ENCODE measurements at places on chromosomes 2 and 18. TPM values are rescaled to one million over a fixed set of nuclear protein-coding genes. Genes with fewer than 3 reads are reported as not detected.

UNC50 gene
- total RNA-seq: 49.4 TPM

DSG1 gene
- total RNA-seq: 28.3 TPM

GREB1 gene
- total RNA-seq: 1.7 TPM

CD8B2 gene
- total RNA-seq: not detected

CAPN14 gene
- total RNA-seq: 124 TPM

PAX8 gene
- 7.6 TPM for total RNA-seq

PRKRA gene
- 58.6 TPM for total RNA-seq

CCBE1 gene
- 0.34 TPM for total RNA-seq

DNA sequence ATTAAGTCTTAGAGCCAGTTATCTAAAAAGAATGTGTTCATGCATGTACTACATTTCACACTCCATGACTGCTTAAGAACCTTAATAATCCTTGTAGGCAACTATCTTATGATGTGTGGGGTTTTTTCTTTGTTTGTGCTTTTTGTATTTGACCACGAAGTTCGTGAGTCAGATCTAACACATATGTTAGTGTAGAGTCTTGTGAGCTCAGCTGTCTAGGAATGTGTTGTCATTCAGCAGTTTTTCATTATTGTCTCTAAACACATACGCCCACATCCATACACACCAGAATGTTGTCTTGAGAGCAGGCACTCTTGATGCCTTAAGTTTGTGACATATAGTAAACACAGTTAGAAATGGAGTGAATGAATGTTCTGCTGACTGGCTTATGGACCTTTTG is 38.4 kb downstream of the CAB39 start:
- DNase-seq: no peak

DNA sequence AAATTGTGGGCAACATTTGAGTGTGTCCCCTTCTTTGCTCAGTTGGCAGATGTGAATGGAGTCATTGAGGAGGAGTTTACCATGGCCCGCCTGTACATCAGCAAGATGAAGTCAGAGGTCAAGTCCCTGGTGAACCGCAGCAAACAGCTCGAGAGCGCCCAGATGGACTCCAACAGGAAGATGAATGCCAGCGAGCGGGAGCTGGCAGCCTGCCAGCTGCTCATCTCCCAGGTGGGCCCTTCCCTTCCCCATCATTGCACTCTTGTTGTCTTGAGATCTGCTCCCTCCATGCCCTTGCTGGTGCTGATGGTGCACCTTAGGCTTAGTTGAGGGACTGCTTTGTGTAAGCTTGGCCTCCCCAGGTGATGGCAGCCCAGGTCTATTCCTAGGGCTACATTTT is 47.5 kb upstream of the LYPD6B start:
- no peak for DNase-seq

DNA sequence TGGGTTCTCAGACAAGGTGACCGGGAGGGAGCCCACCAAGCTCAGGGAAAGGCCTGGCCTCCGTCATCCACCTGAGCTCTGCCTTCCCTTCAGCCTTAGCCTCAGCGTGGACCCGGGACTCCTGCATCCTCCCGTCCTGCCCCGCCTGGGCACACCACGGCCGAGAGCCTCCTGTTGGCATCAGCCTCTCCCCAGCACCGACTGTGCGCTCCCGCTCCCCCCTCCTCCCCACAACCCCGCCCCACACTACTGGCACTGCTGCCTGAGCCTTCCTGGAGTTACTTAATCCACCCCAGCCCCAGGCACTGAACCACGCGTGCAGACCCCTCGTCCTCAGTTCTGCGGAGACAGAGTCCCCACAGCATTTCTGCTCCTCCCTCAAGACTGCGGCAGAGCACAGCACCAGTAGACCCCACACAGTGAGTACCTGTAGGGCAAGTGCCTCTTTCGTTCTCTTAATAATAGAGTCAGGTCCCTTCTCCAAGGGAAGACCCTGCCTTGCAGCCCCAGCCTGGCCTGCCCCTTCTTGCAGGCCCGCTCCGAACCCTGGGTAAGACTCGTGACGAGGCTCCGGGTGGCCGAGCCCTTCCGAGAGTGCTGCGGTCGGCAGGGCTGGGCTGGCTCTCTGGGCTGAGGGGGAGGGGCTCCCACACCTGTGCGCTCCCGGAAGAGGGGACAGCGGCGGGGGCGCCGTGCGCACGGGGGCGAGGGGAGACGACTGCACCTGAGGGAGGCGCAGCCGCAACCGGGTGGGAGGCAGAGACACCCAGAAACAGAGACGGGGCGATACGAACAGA is at the start of gene AMER3:
TSS of gene AMER3 (plus strand) at position 285 of the 797 bp plus-strand sequence. CDS start 6,533 bp downstream, outside the sequence.
- no peak for DNase-seq

DNA sequence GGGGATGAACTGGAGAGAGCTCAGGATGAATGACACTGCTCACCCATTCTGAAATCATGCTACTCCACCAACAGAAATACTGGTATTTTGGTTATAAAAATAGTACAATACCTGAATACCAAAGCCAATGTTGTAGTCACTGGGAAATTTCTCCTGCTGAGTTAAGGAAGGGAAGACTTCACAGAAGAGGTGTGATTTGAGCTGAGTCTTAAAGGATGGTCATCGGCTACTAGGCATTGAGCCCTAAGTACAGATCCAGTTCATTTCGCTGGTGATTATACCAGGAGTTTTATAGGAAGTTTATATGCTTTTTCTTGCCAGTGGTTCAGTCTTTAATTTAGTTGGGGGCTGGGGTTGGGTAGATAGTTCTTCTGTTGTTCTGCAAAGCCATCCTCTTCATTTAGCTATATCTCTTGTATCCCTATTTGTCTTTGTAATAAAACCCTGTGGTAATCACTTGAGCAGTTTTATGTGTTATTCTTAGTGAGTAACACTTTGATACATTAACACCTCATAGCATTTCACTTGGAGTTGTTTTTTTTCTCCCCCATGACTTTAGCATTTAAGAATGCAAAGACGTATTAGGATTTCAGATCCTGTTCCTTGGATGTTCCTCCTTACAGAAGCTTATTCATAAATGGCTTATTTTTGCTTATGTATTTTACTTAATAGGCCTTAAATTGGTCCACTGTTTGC is 239.9 kb upstream of the FOSL2 start:
- no peak for DNase-seq

DNA sequence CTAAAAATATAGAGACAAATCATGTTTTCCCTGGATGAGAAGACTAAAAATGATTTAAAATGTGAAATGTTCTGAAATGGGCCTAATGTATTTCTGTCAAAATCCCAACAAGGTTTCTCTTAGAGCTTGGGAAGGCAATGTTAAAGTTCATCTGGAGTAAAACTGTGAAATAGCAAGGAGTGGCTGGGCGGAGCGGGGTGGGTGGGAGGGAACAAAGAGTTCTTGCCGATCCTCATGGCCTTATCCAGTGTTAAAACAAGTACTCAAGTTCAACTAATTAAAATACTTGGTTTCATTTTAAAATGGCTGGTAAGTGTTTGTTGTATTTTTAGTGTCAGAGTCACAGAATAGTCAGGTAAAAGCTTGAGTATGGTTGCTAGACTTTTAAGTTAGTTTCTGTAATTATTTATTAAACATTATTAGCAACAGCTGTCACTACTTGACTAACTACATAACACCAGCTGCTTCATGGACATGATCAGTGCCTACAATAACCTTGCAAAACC is 87.3 kb downstream of the RTN4 start:
- no peak for DNase-seq

- no peak for DNase-seq
Observed at GRCh38 chr2:178962805-178963433, 87.0 kb downstream of the CCDC141 start.

DNA sequence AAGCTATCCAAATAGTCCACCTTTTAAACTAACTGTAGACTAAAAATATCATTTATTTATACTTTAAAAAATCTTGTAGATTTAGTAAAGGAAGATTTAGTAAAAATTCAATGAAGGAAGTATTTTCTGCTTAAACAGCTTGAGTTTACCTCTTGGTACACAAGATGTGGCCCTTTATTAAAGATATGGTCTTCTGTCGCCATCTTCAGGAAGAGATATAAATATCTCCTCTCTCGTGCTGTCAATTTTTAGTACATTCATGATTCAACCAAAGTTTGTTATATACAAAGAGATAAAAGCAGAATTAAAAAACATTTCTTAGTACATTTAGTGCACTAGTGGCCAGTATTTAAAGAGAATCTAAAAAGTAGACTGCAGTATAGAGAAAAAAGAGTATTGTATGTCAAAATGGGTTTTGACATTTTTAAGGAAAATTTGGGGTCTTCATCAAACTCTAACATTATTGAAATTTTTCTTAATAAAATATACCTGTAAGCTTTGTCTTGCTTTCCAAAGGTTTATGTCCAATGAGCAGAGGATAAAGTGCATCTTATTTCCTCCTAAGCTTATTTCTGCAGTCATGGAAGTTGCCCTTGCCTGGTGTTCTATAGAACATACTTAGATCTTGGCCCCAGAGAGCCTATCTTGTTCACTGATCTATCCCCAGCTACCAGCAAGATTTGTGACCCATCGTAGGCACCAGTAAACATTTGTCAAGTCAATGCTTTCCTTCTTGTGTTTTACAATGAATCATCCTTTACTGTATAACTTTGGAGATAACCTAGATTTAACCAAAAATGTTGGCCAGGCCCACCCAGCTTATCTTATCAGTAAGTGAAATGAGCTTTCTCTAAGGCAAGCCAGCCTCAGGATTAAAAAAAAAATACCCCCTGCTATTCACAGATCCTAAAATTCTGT is 18.5 kb upstream of the EML6 start:
- no peak for DNase-seq

DNA sequence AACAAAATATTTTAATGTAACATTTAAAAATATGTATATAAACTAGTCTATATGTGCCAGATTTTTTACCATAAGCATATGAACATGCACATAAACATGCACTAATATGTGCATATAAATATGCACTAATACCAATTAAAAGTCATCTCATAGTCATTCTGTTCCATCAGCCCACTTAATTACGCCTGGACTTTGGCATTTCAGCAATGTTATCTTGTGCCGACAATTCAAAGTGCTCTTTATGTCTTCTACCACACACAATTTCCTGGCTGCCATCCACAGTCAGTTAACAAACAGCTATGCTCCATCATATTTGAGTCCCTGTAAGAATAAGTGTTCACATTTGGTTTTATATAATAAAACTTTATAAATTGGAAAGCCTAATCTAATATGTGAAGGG is 92.6 kb upstream of the TSPYL6 start:
- no peak for DNase-seq

GRCh38 chr18:46224181-46224775 is 120.1 kb downstream of the HAUS1 start:
- no peak for DNase-seq

- no peak for DNase-seq
Observed at GRCh38 chr18:8966821-8967220, 135.7 kb upstream of the NDUFV2 start.

DNA sequence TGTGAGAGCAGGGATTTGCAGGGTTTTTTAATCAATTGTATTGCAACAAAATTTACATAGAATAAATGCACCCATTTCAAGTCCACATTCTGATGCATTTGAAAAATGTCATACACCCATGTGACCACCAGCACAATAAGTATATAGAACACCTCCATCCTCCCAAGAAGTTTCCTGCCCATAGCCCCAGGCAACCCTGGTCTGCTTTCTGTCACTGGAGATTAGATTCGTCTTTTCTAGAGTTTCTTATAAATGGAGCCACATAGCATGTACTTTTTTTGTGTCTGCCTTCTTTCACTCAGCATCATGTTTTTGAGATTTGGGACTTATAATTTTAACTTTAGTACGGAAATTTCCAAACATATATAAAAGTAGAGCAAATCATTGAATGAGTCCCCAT is 127.2 kb upstream of the EPAS1 start:
- DNase-seq: no peak

DNA sequence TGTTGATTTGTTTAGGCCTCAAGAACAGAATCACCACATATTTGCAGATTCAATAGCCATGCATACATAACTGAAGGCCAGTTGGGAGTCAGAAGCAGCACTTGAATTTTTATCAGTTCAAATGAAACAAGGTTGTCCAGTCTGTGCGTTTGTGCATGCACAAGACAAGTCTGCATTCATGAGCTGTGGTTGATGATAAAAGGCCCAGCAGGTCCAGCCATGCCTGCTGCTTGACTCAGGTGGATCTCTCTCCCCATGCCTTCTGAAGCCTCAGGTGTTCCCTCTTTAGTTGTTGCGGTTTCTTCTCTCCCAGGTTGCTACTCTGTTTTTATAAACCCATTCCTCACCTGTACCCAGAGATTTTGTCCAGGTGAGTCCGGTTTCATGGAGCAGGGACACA is 124.5 kb downstream of the CCDC102B start:
- DNase-seq: no peak

- DNase-seq: peak; percentile 38
Observed at GRCh38 chr2:74845217-74845751, 11.4 kb downstream of the HK2 start.

GRCh38 chr18:52343731-52344340 is 3.8 kb downstream of the DCC start:
- DNase-seq: no peak

GRCh38 chr18:62354151-62354550 is 29.0 kb downstream of the TNFRSF11A start:
- no peak for DNase-seq

DNA sequence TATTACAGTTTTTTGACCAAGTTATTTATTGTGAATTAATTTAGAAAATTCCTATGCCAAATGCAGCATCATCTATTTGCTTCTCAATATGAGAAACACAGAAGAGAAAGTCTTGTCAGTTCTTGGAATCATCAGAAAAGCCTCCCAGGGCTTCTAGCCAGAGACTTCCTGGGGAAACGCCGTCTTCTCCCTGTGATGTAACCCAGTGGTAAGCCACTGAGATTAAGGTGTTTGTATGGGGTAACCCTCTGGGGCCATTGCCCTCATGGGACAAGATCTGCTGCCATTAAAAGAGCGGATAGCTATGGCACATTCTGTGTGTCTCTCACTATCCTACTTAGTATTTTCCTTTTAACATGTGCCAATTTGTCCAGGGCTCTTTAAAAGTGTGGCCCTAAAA is 28.0 kb downstream of the ANKRD29 start:
- DNase-seq: no peak

- DNase-seq: no peak
Observed at GRCh38 chr2:239273280-239274234, 127.3 kb downstream of the HDAC4 start.

- DNase-seq: no peak
Observed at GRCh38 chr2:24276349-24276899, 83.9 kb downstream of the ITSN2 start.

DNA sequence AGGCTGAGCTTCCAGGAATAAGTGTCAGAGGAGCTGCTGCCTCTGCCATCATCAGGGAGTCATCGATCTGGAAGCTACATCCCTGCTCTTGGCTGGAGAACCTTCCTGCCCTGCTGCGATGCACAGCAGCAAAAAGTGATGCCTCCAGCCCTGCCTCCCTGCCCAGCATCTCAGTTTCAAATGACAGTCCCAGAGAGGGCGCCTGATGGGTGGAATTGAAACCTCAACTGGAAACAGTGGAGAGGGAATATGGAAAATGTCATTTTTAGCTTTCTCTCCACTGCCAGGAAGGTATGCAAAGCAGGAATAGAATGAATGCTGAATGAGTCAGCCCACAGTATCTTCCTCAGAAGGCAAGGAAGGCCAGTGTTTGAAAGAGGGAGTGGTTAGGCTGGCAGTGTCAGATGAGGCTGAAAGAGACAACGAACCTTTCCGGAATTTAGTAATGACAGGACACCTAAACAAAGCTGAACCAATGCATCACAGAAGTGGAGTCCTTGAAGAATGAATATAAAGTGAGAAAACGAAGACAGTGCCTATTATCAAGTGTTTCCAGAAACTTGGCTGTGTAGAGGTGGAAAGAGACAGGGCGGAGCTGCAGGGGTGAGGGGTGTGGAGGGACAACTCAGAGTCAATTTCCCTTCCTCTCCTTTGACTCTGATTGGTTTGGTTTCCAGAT is 153.9 kb upstream of the NDUFV2 start:
- DNase-seq: no peak

All from esophagus squamous epithelium (tissue), 5 donors.